ENCODE measurements at places on chromosomes 1 and 21.

DNA sequence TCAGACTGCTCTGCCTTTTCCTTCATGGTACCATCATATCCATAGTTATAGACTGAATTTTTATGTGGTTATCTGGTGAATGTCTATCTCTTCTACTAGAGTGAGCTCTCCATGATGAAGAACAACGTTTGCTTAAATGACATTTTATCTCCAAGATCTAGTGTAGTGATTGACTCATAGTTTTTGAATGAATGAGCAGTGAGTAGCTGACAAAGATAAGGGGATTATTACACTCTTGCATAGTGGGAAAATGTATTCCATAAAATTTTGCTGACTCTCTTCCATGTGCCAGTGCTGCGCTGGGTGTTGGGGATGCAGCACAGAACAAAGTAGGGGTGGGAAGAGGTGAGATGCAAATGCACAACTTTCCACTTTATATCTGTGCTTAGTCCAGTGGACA is 147.7 kb downstream of the TGFB2 start:
- no peak for DNase-seq

DNA sequence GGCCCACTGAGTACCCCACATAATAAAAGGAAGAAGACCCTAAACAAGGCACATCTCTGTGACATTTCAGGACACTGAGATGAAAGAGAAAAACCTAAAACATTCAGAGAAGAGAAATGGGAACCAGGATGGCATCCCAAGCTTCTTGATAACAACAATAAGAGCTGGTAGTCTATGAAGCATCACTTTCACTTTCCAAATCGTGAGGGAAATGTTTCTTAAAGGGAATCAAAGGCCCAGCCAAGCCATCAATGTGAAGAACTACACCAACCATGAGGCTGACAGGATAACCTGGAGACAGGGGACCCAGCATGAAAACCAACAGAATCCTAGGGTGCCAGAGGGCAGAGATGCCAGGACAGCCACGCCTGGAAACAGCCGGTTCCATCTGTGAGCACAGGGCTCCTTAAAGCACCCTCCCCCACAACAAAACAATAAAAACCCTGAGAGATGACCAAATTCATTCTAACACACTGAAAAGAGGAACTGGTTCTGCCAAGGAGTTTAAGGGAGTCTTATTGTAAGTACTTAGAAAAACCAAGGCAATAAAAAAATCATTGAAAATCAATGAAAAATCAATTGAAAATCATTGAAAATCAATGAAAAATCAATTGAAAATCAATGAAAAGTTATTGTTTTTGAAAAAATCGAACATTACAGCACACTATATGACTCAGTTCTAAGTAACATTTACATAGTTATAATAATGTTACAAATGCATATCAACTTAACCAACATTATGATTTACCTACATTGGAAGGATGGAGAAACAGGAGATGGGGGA is 141.5 kb upstream of the ERG start:
- no peak for DNase-seq

DNA sequence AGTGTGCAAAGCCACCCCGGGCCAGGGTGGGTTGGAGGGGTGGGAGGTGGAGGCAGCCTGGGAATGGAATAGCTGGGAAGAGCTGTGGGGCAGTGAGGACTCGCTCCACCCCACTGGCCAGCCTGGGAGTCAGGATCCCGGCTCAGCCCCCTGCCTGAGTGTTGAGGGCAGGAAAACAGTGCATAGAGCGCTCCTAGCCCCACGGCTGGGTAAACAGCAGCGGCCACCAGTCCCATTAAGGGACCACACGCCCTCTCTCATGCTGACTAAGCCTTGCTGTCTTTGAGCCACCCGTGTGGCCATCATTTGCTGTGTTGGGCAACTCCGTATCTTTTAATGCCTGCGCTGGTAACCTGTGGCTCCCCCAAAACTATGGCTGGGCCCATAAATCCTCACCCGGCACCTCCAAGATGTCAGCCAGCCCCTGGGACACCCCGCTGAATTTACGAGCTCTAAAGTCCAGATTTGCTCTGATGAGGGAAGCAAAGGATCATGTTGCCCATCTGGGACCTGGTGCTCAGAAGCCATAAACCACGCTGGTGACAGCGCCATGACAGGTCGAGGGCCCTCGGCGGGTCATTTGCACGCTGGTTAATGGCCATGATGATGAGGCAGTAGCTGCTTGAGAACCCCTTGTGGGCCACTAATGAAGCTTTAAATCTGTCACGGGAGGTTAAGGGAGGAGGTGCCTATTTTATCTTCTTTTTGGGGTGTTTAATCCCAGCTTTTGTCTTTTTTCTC is 34.9 kb downstream of the SYF2 start:
- no peak for DNase-seq

DNA sequence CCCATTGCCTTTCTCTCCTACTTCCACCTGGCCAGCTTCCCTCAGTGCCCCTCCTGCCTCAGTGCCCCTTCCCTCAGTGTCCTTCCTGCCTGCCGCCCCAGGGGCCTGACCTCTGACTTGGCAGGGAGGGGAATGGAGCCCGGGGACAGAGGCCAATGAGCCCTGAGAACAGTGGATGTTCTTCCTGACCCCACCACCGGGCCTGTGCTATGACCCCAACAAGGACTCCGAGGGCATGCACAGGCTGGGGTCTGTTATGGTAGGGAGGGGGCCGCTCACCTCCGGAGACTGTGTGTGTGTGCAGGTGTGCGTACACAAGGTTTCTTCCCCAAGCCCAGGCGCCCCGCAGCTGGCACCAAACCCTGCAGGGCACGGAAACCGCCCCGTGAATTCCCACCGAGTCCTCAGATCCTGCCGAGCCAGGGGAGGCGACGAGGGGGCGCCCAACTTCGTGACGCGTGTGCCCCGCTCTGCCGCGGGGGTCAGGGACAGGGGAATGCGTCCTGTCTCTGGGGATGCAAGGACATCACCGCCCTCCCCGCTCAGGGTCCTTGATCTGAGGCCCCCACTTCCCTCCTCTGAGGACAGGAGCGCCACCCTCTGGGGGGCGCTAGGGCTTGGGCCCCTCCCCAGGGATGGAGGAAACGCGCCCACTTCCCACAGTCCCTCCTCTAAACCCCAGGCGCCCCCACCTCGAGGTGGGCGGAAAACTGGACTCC is 766 bp downstream of the RAP1GAP start:
- peak; percentile 27 for DNase-seq

All from GM20000 (cell line).